ENCODE measurements at places on chromosomes 6 and 20.

GRCh38 chr6:92756912-92757311 is 662.4 kb downstream of the EPHA7 start:
- no peak for DNase-seq

DNA sequence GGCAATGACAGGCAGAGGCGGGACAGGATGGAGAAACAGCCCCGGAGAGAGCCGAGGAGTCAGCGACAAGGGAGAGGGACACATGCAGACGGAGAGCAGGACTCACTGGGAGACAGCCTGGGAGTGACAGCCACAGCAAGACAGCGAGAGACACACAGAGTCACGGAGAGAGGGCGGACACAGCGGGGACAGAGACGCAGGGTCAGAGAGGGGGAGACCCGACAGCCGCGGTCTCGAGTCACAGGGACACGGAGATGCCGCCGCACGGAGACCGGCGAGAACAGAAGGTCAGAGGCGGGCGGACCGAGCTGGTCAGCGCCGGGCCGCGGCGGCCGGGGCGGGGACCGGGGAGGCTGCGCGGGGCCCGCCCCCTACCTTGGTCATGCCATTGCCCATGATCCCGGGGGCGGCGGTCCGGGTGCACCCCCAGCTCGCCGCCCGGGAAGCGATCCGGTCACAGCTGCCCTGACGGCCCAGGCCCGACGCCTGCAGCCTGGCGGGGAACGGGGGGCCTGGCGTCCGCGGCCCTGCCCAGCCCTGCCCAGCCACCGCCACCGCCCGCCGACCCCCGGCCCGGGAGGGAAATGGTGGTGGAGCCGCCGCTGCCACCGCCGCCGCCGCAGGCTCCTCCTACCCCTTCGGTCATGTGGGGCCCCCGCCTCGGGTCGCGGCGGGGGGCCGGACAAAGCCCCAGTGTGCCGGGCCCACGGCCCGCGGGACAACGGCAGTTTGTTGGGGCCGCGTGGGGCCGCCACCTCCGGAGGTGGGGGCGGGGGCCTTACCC is at the start of the genes DUSP15 and TTLL9:
TSS of gene DUSP15 (minus strand) at position 586 of the 784 bp plus-strand sequence. CDS start at position 396, 190 bp downstream.
TSS of gene TTLL9 (plus strand) at position 693 of the 784 bp plus-strand sequence. CDS start 493 bp downstream, outside the sequence.
- DNase-seq, result no peak

GRCh38 chr6:35191889-35192288 is 21.9 kb upstream of the SCUBE3 start:
- no peak for DNase-seq

GRCh38 chr6:84738996-84739865 is 25.2 kb downstream of the TBX18 start:
- DNase-seq, result no peak

DNA sequence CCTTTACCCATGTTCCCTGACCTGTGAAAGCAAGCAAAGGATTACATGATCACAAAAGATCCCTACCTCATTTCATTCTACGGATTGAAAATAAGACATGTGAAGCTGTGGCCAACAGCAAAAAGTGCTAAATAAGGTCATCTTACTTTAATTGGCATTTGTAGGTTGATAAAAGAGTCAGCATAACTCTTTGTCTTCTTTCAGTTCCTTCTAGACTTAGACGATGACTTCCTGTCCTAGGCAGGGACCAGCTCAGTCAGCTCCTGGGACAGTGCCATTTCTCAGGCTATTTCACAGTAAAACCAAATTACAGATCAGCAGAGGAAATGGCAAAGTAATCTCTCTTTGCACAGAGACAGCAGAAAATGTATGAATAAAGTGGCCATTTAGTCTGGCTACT is 480.7 kb downstream of the RFPL4B start:
- no peak for DNase-seq

DNA sequence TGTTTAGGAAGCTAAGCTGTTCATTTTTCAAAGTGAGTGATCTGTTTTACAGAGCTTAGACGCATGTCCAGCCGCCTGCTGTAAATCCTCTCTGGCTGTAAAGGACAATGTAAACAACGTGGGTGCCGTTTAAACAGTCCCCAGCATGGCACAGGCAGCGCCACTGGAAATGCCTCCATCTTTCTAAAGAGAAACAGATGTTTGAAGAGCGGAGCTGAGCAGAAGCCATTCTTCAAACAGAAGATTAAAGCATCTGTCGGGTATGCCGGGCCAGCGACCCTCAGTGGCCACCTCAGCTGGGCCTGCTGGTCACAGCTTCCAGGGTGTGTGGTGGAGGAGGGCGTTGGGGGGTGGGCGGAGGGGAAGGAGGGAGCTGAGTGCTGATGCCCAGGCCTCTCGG is 138.6 kb downstream of the ERMARD start:
- DNase-seq, result no peak

DNA sequence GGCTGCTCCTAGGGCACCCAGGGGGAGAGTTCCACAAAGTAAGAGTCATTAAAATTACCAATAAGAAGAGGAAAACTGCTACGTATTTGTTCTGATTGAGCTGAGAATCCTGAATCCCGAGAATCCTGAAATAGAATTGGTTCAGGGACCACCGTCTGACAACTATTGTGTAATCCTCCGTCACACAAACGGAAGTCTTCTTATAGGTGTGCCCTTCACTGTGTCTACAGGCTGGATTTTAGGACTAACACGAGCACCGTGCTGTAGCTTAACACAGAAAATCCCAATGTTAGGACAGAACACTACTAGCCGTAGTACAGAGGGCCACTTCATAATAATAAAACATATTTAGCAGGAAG is 50.6 kb upstream of the RNF182 start:
- no peak for DNase-seq

DNA sequence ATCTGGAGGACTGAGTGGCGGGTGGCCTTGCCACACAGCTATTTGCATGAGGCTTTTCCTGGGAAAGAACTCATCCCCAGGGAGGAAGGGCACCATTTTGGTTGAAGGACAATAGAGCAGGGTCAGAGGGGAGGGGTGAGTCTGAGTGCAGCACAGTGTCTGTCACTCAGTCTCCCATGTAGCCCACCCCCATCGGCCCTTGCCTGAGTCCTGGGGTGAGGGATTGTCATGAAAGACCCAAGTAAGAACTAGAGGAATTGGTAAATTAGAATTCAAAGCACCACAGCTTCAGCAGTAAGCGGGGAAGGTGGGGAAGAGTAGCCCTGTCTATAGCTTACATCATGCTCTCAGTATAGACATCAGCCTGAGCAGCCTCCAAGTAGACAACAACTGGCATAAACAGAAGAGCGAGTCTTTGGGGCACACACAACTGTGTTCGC is 90.4 kb upstream of the TMEM30A start:
- no peak for DNase-seq

DNA sequence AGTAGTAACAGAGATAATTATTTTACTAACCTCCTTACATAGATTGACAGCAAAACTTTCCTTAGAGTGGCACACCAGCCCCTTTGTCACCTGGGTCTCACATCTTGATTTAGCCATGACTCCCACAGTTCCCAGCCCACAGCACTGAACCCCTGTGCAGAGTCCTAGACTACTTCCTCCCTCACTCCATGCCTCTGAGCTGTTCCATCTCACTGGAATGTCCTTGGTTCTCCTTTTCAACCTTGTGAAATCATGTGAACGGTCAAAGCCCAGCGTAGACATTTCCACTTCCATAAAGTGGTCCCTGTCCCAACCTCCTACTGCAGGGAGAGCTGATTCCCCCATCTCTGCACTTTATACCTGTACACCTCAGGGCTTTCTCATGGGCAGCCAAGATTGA is 19.7 kb downstream of the CGA start:
- DNase-seq, result no peak

Measured in stimulated activated CD8-positive, alpha-beta memory T cell treated with anti-CD3 and anti-CD28 coated beads, Interleukin-7, amount 100 ng/mL, for 24 hours (primary cell).